Osteocyte (in vitro differentiated cells): ENCODE measurements at places on chromosomes 6 and 20.

DNA sequence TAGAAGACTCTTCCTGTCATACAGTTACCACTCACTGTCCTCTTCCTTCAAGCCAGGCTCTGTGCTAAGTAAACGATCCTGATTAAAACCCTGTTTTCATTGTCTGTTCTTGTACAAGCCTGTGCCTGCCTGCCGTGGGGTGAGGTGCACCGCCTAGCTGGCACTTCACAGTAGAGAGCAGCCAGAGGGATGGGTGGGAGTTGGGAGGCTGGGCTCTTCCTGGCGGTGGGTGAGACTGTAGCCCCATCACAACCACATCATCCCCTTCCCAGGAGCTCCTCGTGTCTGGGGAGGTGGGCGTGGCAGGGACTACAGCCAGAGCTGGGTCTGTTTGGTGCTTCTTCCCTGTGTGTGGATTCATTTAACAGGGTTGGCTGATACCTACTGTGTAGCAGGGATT is 382.0 kb downstream of the TAF4 start:
- DNase-seq, result no peak

GRCh38 chr6:27507041-27507956 is 34.4 kb upstream of the ZNF184 start:
- DNase-seq, result no peak

- peak; percentile 27 for DNase-seq
Measured at GRCh38 chr6:2911171-2911570, 8.1 kb upstream of the SERPINB9 start.

DNA sequence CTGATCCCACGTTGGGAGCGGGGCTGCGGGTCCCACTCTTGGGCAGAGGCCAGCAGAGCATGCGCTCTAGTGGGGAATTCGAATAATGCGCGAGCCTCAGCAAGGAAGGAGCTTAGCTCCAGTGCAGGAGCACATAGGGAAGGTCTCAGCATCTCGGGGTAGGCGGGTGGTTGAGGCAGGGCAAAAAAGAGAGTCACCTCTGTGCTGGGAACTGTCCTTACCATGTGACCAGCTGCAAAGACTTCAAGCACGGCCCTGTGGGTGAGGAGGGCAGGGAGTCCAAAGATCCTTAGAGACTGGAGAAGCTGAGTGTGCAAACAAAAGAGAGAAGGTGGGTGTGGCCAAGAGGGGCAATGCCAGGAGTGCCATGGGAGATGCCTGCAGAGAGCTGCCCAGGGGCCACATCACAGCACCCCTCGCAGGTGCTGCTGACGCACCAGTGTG is 79.2 kb upstream of the CD93 start:
- DNase-seq, result peak; percentile 62

- no peak for DNase-seq
Measured at GRCh38 chr20:12893653-12894052, 115.1 kb upstream of the SPTLC3 start.

GRCh38 chr20:46237227-46237626 is 71.1 kb downstream of the CDH22 start:
- DNase-seq, result no peak
